ENCODE measurements at places on chromosomes 4 and X.

DNA sequence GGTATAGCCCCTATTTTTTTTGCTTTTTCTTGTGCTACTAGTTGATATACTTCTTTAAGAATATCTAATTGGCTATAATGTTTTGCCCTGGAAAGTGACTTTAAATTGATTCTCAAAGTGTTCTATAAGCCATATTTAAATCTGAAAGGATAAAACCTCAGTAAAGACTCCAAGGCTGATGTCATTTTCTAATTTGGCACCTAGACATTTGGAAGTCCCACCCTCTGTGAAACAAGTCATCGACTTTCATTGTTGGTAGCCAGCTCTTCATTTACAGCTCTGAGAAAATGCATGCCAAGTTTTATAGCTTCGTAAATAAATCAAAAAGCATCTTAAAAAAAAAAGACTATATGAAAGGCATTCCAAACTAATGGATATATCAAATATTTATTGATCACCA lies 18.0 kb upstream of the STAG2 start:
- DNase-seq = no peak

DNA sequence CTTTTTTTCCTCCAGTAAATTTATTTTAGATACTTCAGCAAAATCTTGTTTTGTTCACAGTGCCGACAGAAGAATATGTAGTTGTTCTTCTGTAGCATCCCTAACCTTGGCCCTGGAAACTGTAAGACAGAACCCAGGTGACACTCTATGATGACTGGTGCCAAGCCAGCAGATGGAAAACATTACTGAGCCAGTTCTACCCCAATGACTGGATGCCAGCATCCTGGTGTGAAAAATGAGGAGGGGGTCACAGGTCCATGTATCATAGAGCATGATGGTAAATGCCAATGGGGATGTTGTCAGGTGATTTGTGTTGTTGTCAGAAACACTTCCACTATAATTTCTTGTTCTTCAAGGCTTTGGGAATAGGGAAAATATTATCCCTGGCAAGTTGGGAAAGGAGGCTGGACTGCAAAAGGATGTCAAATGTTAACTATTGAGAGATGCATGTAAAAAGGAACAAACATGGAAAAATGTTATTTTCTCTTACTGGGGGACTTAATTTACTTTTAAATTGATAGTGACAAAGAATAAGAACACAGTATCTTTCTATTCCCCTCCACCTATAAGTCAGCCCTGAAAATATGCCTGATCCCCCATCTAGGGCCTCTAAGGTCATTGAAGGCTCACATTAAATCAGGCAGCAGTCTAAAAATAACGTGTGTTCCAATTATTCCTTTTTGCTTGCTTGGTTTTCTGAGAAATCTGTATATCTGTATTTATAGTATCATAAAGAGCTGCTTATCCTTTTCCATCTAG lies 159.8 kb downstream of the RASL11B start:
- DNase-seq = no peak

DNA sequence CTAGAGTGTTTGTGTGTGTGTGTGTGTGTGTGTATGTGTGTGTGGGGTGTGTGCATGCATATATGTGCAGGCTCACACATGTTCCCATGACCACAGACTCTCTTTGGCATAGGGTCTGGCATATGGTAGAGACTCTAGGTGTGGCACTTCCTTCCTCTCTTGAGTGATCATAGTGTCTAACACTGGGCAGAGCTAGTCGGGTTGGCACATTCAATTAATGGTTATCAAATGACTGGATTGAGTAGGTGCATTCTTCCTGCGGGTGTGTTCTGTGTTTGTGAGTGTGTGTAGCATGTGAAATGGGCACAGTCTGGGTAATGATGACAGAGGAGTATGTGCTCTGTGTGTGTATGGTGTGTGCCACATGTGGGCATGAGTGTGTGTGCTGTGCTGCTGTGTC lies 106.5 kb downstream of the EFNB1 start:
- DNase-seq = no peak

GRCh38 chr4:44326741-44327140 lies 121.9 kb downstream of the KCTD8 start:
- DNase-seq = no peak

- DNase-seq = peak; percentile 36
Observed at GRCh38 chrX:20530406-20530921, 263.8 kb upstream of the RPS6KA3 start.

DNA sequence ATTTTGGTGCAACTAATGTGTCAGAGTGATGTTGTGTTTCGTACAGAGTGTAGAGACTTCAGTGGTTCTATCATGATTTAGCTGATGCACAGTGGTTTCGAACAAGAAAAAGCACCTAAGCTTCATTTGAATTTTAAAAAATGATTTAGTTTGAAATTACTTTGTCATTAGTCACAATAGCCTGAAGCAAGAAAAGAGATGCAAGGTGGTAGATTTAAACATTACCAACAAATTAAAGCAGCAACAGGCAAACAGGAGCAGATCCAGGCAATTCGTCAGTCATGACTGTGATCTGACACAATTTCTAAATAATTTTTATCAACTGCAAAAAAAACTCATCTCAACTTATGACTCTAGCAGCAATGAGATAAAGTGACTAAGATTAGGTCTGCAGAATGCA lies 24.6 kb upstream of the COX7B2 start:
- no peak for DNase-seq

DNA sequence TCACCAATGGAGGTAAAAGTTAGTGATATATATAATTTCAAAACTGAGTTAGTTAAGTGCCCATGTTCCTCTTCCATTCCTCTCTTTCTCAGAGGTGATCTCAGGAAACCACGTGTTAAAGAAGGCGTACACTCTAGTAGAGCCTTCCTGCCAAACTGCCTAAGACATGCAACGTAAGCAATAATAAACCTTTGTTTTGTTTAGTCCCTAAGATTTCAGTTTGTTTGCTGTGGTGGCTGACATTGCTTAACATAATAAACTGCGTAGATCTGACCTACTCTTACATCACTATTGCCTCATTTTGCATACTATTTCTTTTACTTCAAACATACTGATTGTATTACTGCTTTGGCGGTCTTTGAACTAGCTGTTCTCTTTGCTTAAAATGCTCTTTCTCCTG lies 99.2 kb downstream of the JADE1 start:
- DNase-seq = no peak

- DNase-seq = no peak
Observed at GRCh38 chr4:111813555-111814140, 331.6 kb upstream of the FAM241A start.

DNA sequence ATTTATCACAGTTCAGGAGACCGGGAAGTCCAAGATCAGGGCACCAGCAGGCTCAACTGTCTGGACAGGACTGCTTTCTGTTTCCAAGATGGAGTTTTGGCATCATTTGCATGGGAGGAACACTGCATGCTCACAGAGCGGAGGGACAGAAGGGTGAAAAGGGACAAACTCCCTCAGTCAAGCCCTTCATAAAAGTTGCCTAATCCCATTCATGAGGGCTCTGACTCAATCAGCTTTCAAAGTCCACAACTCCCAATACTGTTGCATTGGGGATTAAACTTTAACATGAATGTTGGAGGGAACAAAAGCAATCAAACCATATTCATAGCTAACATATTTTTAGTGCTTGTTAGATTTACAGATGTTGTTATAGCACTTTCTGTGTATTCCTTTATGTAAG lies 158.9 kb upstream of the MAD2L1 start:
- DNase-seq = no peak

DNA sequence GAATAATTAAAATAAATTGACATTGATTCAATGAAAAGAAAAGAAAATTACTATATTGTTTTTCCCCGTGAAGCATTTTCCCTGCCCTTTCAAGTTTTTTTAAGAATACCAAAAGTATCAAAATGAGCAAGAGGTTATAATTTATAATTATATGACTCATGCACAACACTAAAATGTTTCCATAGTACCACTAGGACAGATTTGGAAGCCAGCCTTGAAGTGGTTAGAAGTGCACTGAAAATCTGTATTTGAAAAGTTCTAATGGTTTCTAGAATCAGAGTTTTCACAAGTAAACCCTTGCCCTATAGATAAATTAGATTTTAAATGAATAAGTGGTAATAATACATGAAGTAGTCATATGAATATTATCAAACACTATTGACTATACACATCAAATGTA lies 140.9 kb downstream of the HNRNPD start:
- no peak for DNase-seq

DNA sequence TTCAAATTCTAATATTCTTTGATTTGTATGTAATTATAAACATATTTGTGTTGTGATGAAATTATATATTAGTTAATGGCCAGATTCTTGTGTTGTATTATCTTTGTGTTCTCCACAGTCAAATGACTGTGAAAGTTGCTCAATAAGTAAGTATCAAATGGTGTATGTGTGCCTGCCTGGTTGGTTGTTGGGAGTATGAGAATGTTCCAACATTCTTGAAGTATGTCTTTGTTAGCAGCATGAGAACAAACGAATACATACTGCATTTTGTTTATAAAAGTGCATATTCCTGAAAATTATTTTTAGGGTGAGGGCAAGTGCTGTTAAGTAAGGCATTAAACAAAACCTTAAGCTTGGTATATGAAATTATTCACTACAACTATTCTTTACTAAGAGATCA lies 16.2 kb downstream of the ARHGEF38 start:
- no peak for DNase-seq

GRCh38 chrX:115949900-115950822 lies 220.4 kb upstream of the AGTR2 start:
- no peak for DNase-seq

DNA sequence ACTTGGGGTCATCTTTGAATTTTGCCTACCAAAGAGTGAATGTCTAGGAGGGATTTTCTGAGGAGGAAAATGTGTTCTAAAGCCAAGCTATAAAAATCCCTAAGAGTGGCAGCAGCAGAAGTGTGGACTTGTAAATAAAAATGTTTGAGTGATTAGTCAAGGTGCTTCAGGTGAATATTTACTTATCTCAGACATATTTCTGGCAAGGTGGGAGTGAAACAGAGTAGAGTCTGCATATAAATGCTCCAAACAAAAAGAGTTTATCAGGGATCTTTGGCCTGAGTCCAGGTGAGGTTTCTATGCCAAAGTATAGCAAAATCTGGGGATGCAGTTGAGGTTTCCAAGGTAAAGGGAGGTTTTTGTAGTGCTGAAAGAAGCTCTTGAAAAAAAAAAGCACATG lies 19.7 kb downstream of the CYSLTR1 start:
- DNase-seq = no peak

DNA sequence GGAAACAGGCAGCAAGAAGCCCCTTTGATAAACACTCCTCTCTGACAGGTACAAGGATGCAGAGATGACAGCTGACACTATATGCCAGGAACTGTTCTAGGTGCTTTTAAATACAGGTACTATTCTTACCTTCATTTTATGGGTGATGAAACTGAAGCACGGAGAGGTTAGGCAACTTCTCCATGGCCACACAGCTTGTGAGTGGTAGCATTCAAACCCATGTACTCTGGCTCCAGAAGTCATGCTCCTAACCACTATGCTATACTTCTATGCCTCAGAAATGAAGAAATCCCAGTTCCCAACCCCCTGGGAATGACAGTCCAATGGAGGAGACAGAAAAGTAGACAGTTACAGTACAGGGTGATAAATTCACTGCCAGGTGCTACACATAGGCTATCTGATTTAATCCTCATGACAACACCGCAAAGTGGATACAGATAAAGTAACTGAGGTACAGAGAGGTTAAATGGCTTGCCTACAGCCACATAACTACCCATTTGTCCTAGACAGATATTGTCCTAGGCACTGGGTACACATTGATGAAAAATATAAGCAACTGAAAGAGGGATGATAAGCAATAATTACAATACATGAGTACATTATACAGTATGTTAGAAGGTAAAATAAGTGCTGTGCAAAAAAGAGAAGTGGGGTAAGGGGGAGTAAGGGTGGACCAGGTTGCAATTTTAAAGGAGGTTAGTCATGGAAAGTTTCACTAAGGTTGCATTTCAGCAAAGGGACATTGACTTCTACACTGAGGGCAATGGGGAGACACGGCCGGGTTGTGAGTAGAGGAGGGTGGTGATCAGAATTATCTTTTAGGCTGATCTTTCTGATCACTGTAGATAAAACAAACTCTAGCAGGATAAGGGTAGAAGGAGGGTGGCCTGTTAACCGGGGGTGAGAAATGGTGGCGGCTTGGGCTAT lies 1.6 kb upstream of the F8 start:
- no peak for DNase-seq

- DNase-seq = no peak
Observed at GRCh38 chr4:174396599-174397110, 112.9 kb downstream of the CEP44 start.

DNA sequence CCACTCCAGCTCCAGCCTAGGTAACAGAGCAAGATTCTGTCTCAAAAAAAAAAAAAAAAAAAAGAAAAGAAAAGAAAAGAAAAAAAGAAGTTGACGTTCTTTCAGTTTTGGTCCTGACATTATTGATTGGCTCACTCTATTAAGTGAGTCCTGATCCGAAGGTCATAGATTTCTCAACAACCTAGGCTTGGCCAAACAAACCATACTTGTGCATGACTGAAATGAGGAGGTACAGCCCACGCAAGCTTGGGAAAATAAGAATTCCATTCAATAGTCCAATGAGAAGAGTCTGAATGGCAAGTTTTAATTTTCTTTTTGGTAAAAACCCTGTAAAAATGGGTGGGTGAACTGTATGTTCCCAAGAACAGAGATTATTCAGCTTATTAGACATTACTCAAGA lies 3.2 kb upstream of the ETNPPL start:
- no peak for DNase-seq

DNA sequence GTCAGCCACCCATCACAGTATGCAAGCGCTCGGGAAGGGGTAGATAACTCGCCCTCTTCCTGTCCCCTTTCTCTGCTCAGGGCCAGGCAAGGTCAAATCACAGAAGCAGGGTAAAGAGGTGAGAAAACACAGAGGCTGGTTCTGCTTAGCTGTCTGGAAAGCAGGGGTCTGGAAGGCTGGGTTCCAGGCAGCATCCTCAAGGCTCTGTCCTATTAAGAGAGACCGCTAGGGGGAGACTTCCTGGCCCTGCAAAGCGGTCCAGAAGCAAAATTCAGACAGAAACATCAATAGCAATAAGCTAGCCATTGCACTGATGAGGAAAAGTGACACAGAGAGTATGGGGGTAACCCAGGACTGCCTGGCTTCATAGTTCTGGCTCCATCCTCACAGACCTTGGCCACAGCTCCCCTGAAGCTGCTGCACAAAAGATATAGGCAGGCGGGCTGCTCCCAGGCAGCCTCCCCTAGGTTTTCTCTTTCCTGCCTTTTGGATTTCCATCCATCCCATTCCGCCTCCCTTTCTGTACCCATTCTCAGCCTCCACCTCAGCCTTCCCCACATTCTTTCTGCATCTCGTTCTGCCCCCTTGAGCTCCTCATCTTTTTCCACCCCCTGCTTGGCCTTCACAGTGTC lies 308.5 kb downstream of the EVC2 start:
- no peak for DNase-seq

- no peak for DNase-seq
Observed at GRCh38 chr4:825063-825970, 612 bp downstream of the CPLX1 start.

GRCh38 chr4:1030031-1030430 lies 18.6 kb downstream of the FGFRL1 start:
- DNase-seq = no peak

Measured in NCI-H1048 (cell line).